ENCODE measurements at places on chromosomes 2 and 18.

- no peak for DNase-seq
Measured at GRCh38 chr18:46704189-46704588, 47.2 kb upstream of the LOXHD1 start.

DNA sequence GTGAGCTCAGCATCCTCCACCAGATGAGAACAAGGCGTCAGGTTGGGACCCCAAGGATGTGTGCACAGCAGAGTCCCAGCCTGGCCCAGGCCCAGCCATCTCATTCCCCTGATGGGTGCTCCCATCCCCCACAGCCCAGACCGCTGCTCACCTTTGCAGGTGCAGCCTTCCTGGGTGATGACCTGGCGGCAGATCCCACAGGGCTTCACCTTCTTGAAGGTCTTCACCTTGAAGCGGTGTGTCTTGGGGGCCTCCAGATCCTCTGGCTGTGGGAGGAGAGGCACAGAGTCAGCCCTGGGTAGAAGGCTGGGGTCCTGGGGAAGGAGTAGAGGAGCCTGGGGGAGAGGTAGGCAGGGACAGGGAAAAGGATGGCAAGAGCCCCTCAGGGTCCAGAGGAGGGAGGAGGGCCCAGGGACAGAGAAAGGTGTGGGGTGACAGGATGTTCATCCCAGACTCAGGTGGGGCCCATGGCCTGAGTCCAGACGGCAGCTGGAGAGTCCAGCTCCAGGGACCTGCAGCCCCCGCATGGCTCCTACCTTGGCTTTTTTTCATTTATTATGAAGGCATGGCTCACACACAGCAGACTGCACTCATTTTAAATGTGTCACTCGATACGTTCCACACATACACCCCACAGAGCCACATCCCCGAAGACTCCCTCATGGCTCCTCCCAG lies 11.9 kb downstream of the TNS1 start:
- DNase-seq = no peak

- DNase-seq = no peak
Measured at GRCh38 chr2:41720331-41721251, 327.2 kb upstream of the PKDCC start.

GRCh38 chr2:241479026-241479898 lies 29.1 kb downstream of the STK25 start:
- no peak for DNase-seq

- no peak for DNase-seq
Measured at GRCh38 chr18:52499644-52500043, 159.6 kb downstream of the DCC start.

DNA sequence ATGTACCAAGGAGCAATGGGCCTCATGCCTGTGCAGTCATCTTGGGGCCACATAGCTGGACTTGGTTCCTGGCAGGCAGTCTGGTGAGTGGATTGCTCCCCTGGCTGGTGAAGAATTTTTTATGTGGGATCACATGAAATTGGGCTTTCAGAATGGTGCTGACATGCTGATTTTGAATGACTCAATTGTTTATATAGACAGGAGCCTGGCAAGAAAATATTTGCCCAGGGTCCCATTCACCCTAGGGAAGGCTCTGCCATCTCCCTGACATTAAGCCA lies 266.9 kb downstream of the DYSF start:
- DNase-seq = no peak

- DNase-seq = no peak
Measured at GRCh38 chr18:24000613-24001490, 13.7 kb upstream of the TTC39C start.

DNA sequence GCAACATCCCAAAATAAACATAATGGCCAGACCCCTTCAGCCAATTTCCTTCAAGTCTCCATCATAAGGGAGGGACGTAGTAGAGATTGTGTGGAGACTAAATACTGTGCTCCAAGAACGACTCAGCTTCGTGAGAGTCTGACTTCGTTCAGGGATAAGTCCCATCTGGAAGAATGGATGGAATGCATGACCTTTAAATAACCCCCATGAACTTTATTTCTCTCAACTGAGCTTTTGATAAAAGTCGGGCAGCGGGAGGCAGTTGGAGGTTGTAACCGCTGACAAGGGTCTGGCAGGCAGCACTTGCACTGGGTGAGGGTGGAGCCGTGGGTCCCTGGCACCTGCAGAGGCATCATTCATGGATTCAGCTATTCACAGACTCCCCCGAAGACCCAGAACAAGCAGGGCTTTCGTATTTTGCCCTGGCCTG lies 115.9 kb downstream of the ZFP36L2 start:
- DNase-seq = no peak

DNA sequence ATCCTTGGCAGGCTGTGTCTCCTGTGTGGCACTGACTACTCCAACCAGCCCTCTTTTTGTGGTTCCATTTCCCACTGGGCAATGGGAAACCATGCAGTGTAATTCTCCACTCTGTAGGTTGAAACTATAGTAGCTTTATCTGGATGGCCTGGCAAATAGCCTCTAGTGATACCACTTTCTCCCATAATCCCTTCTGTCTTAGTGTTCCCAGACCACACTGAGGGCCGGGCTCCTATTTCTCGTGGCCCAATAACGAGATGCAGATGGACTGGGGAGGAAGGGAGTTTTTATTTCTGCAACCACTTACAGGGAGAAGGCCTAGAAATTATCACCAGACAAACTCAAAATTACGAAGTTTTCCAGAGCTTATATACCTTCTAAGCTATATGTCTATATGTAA lies 24.7 kb downstream of the SKA1 start:
- no peak for DNase-seq

DNA sequence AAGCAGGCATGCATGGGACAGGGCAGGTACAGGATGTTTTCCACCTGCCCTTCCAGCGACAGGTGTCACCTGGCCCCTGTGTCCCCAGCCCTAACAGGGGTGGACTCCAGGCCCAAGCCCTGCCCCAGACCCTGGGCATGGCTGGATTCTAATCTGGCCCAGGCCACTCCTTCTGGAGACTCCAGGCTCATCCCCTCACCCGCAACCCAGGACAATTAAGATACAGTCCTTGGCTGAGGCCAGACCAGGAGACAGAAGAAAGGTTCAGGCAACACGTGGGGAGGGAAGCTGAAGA lies 9.5 kb downstream of the BIN1 start:
- DNase-seq = no peak

- DNase-seq = no peak
Measured at GRCh38 chr2:232700154-232700553, 3.0 kb downstream of the GIGYF2 start.

DNA sequence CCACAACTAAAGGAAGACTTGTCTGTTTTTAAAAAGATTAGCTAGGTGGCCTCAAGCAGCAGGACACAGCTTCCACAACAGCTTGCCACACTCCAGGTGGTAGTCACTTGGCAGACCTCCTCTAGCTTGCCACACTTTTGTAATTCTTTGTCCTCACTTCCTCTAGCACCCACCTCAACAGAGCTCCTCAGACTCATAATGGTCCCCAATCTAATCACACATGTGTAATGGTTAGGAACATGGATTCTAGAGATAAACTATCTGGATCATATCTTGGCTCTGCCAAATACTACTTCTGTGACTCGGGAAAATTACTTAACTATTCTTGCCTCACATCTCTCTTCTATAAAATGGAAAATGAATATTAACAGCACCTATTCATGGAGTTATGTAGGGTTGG lies 3.5 kb downstream of the SNRNP200 start:
- DNase-seq = no peak

GRCh38 chr18:67515942-67516538 lies 480 bp downstream of the DSEL start:
- DNase-seq = peak; percentile 56

GRCh38 chr2:134021830-134022524 lies 231.9 kb upstream of the MGAT5 start:
- no peak for DNase-seq

GRCh38 chr18:76335859-76336640 lies 159.0 kb downstream of the ZNF516 start:
- no peak for DNase-seq

GRCh38 chr2:18749912-18750526 lies 160.7 kb upstream of the NT5C1B start:
- peak; percentile 4 for DNase-seq

- no peak for DNase-seq
Measured at GRCh38 chr2:211423018-211423417, 866.6 kb downstream of the CPS1 start.

DNA sequence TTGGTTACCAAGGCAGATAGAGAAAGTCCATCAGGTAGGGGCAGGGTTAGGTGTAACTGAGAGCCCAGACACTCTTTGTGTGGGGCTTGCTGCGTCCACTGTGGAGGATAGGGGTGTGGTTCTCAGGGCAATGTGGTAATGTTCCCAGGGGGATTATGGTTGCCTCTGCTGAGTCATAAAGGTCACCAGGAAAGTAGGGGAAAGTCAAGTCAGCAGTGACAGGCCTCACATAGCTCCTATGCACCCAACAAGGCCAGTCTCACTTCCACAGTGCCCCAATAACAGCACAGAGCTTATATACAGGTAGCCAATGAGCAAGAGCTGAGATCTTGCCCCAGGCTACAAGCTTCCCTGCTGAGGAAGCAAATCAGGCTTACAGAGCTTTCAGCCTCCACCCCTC lies 1438.0 kb upstream of the ZEB2 start:
- no peak for DNase-seq

DNA sequence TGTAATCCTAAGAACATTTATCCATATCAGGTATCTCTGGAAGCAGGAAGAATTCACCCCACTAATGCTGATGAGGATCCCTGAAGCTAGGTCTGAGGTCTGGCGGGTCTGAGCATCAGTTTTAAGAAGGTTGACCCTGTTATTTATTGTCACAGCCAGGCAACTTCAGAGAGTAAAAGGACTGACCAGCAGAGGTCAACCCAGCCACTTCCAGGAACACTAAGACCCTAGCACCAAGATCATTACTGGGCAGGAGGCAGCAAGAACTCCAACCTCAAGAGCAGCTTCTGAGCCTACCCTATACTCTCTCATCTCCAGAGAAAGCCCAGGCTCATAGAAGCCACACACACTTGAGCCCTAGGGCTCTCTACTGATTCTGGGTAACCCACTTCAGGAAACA lies 901.4 kb downstream of the DCDC2C start:
- DNase-seq = no peak

- no peak for DNase-seq
Measured at GRCh38 chr2:77314721-77315120, 207.5 kb downstream of the LRRTM4 start.

- no peak for DNase-seq
Measured at GRCh38 chr18:30929718-30930117, 112.8 kb downstream of the DSC3 start.

DNA sequence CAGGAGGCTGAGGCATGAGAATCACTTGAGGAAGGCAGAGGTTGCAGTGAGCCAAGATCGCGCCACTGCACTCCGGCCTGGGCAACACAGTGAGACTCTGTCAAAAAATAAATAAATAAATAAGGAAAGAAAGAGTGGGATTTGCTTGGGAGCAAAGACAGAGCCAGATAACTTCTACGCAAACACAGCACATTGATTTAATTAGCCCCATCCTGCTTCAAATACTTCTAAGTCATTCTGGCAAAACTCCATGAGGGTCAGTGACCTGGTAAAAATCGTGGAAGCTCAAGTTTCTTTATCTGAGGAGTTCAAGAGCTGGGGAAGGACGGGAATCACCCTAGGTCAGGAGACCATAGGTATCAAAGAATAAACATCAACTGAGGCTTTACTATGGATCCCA lies 70.6 kb upstream of the TCF7L1 start:
- no peak for DNase-seq

DNA sequence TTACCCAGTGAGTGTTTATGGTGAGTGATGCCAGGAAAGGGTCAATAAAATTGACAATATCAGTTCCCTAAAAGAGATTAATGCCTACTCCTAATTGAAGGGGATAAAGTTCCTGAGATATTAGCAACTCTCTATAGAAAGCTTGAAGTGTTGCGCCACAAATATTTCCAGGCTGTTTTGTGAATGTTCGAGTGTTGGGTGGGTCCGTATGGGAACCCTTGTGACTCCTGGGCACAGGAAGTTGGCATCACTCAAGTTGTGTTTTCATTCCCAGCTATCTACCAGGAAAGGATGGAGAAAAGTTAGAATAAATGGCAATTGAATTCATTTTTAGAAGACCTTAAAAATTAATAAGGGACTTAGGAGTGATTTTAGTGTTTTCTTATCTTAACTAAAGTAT lies 472.7 kb downstream of the THSD7B start:
- no peak for DNase-seq

DNA sequence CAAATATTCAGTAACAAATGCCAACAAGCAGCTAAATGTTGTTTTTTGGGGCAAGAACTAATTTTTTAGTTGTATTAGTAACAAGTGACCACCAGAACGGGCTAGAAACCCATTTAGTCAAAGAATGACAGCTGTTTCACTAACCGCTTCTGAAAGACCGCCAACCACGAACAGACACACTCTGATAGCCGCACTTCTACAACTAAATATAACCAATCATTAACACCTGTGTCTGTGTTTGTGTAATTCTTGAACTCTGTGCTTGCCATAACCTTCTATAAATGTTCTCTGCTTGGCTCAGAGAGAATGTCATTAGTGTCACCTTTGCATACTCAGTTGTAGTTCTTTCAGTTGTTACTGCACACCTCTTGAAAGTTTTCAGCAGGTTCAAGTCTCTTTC lies 526.3 kb upstream of the LRRTM1 start:
- DNase-seq = no peak

DNA sequence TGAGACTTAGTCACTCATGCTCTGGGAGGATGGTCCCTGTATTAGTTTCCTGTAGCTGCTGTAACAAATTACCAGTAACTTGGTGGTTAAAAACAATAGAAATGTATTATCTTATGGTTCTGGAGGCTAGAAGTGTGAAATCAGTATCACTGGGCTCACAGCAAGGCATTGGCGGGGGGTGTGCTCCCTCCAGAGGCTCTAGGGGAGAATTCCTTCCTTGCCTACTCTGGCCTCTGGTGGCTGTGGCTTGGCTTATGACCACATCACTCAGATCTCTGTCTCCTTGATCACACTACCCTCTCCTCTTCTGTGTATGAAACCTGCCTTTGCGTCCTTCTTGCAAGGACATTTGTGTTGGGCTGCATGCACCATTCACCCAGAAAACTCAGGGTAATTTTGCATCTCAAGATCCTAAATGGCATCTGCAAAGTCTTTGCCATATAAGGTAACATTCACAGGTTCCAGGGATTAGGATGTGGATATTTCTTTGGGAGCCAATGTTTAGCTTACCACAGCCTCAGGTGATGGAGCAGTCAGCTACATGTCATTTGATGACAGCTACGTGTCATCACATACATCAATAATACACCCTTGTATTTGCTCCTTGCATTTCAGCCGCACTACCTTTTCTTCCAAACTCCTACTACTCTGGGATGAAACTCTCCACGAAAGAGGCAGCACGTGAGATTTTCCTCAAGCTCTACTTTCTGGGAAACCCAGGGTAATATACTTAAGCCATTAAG lies 49.6 kb upstream of the POU3F3 start:
- no peak for DNase-seq

DNA sequence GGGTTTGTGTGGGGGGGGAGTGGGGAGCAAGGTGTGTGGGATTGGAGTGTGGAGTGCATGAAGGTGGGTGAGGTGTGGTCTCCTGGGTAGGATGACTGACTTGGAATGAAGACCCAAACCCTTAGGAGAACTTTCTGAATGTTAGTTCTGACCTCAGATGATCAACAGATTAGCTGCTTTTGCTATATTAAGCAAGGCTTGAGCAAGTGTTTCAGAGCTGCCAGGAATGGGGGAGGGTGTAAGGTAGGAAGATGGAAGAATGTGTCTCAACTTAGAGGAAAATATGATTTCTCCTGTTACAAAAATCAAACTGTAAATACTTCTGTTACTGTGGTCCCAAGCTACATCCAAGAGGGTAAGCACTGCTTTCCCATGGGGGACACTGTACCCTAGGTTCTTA lies 273.6 kb downstream of the TGIF1 start:
- DNase-seq = no peak
